ENCODE measurements at places on chromosomes 11 and 22. TPM values are rescaled to one million over a fixed set of nuclear protein-coding genes. Genes with fewer than 3 reads are reported as not detected.
A peak's percentile ranks its signal among the peaks of the same experiment; 100 is the strongest.

DNA sequence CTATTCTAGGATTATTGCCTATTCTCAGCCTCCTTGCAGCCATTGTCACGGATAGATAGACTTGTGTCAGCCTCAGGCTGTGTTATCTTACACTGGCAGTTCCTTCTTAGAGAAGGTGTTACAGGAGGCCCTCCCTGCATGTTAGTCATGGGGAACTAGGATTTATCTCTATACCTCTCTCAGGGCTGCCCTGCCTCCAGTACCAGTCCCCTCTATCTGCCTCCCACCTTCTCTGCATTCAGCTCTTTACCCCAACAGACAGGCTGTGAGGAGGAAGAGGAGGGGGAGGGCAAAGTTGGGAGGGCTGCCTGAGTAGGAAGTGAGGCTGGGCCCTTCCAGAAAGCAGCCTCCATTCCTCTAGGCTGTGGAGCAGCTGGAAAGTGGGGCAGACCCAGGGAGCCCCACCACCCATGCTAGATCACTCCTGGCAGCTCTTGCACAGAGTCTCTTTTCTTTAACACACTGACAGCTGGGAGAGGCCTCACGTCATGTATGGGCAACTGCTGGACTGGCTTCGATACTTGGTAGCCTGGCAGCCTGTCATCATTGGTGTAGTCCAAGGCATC, 2.9 kb upstream of the IL18BP start:
- DNase-seq = no peak

DNA sequence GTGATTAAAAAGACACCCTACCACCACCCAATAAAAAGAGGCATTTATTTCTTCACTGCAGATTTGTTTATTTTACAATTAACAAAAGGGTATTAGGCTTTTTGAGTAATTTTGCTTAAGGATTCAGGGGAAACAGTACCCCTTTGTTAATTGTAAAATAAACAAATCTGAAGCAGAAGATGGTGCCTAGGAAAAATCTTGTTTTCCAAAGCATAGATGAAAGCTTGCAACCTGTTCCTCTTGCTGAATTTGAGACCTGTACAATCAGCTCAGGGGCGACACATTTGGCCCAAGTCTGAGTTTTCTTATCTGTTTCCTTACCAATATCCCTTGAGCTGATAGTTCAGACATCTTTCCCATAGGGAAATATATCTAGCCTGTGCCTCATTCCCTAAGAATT, 171.9 kb downstream of the GRIA4 start:
- DNase-seq = no peak

- DNase-seq = no peak
These were observed 71.5 kb upstream of the TTC12 start for GRCh38 chr11:113242767-113243397.

Gene OR4X1
- not detected for total RNA-seq

Gene FGF4
- not detected for total RNA-seq

DNA sequence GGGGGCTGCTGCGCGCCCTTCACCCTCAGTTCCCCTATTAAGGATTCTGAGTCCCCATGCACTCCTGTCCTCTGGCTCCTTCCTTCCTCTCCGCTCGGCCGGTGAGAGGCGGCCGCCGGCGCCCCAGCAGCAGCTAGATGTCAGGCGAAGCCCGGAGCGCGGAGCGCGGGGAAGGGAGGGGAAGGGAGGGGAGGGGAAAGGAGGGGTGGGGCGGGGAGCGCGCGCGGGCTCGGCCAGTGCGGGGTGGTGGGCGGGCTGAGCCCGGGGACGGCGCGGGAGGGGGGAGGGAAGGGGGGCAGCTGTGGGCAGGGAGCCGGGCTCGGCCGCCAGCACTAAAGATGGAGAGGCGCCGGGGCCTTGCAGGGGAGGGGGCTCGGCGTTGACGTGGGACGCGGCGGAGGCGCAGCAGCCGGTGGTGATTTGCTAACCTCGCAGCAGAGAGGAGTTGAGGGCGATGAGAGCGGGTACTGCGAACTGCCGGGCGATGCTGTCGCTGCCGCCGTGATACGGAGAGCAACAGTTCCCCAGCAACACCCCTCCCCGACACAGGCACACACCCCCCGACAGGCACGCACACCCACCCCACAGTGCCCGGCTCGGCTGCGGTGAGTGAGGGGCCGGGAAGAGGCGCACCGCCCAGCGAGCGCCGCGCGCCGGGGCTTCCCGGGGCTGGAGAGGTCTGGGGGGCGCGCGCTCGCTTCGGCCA, at the start of gene ZBTB16:
Gene ZBTB16 (plus strand): TSS at position 434 of the 706 bp plus-strand sequence. CDS start 3,590 bp downstream, outside the sequence.
- DNase-seq = peak; percentile 90

Gene MS4A7
- 45.4 TPM for total RNA-seq

GRCh38 chr11:62931499-62932278, 10.5 kb upstream of the CHRM1 start:
- DNase-seq = no peak

Gene GALNT18
- total RNA-seq = 25.9 TPM

- no peak for DNase-seq
These were observed 6.1 kb upstream of the RFPL2 start for GRCh38 chr22:32211011-32211410.

DNA sequence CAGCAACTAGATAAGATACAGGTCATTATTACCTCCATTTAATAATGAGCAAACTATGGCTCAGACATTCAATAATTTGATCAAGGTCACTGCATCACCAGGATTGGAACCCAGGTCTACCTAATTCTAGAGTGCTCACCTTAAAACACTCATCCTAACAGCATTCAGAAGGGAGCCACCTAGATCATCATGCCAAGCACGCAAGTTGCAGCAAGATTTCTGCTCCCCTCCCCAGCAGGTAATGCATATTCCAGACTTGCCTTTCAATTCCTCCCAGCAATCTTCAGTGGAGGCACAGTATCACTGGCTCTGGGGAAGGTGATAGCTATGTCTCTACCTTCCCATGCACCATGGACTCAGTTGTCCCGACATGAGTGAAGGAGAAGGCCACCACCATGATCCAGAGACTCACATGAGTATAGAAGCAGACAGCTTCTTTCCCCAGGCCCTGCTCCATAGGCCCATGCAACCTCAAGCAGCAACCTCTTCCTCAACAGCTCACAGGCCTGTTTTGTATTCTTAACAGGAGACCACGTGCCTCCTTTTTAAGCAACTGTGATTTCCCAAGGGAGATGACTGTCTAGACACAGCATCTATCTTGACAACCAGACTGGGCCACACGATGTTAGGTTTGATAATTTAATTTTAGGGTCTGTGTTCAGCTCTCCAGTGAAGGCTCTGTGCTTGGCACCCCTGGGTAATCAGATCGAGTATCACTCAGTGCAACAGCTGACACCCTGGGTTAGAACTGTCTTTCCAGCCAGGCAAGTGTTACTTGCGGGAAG, 36.4 kb downstream of the RAB30 start:
- no peak for DNase-seq

- no peak for DNase-seq
These were observed 155.3 kb downstream of the MIAT start for GRCh38 chr22:26812731-26813130.

- no peak for DNase-seq
These were observed 907 bp upstream of the PHLDA2 start for GRCh38 chr11:2929950-2930703.

Gene OR2AT4
- not detected for total RNA-seq

- no peak for DNase-seq
These were observed 192.7 kb downstream of the C11orf91 start for GRCh38 chr11:33507967-33508366.

Gene TTC36
- total RNA-seq = 6.2 TPM

DNA sequence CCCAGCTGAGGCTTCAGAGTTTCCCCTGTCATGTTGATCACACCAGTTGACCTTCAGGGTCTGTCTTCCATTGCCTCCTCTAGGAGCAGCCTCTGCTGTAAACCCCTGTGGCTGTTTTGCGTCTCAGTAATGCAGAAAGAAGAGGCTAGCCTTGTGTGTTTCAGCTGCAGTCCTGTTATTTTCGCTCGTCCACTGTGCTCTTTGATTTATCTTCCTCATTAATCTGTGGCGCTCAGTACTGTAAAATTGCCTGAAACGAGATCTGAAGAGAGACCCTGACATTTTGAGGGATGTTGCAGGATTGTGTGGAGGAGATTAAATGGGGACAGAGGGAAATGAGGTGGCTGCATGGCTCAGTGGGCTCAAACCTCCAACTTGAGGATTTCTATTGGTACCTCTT, 163.7 kb downstream of the DBX1 start:
- DNase-seq = no peak

DNA sequence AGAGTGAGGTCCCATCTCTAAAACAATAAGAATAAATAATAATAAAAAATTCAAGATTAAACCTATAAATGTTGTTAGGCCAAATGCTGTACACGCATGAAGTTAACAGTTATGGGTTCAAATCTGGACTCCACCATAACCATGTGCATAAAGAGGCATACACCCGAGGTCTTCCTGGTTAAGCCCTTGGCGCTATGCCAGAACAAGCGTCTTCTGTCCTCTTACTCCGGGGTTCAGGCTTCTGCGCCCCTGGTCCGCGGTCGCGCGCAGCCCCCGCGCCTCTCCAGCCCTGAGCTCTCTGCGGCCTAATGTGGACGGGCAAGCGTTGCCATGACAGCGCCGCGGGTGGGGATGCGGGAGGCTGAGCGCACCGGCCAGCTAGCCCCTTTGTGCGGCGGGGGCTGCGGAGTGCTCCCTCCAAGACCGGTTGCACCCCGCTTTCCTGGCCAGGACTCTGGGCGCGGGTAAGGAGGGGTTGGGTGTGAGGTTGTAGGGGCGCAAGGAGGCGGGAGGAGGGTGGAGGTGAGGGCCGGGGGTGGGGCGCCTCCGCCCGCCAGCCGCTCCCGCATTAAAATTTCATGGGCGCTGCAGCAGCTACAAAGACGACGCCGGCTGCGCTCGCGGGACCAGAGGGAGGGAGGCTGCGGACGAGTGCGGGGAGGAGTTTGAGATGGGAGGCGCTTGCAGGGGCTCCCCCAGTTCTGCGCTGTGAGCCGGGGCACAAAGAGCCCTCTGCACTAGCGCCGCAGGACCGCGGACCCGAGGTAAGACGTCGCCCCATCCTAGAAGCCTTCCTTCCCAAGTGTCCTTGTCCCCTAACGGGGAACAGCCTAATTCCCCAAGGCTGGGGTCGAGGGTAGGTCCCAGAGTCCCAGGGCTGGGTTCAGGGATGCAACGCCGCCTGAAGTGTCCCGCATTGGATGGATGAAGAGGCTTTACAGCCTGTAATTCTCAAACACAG, at the start of gene MIAT:
Gene MIAT (plus strand): TSS at position 698 of the 961 bp plus-strand sequence.
- no peak for DNase-seq

- DNase-seq = no peak
These were observed 1.4 kb upstream of the RGL4 start for GRCh38 chr22:23689414-23689813.

- DNase-seq = no peak
These were observed 16.9 kb downstream of the DHCR7 start for GRCh38 chr11:71431271-71431670.

- no peak for DNase-seq
These were observed 44.7 kb downstream of the GAB4 start for GRCh38 chr22:16963189-16963945.

Gene INS
- not detected for total RNA-seq

DNA sequence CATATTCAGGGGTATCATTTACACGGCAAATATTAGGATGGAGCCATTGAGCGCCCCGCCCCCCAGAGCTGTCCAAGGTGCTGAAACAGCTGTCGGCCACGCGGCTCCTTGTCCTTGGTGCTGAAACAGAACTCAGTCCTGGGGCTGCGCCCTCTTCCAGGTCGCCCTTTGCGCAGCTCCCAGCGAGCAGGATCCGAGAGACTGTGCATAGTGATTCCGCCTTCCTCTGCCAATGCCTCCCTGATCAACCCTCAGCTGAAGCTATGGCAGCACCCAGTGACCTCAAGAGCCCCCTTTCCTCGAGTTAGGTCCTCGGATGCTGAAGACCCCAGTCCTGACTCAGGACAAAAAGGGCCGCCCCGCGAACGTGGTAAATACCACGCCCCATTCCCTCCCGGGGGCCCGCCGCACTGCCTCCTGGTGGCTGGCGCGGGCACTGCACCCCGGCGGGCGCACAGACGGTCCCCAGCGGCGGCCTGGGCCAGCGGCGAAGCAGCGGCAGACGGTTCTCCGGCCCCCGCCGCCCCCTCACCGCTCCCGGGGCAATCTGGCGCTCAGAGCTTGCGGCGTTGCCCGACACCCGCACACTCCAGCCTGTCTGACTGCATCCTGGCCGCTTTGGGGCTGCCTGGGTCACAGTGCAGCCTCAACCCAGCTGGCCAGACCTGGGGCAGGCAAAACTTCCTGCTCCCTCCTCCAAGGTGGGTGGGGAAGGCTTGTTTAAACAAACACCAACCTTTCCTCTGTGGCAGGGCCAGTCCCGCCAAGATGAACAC, 13.4 kb downstream of the SYT7 start:
- DNase-seq = peak; percentile 62

DNA sequence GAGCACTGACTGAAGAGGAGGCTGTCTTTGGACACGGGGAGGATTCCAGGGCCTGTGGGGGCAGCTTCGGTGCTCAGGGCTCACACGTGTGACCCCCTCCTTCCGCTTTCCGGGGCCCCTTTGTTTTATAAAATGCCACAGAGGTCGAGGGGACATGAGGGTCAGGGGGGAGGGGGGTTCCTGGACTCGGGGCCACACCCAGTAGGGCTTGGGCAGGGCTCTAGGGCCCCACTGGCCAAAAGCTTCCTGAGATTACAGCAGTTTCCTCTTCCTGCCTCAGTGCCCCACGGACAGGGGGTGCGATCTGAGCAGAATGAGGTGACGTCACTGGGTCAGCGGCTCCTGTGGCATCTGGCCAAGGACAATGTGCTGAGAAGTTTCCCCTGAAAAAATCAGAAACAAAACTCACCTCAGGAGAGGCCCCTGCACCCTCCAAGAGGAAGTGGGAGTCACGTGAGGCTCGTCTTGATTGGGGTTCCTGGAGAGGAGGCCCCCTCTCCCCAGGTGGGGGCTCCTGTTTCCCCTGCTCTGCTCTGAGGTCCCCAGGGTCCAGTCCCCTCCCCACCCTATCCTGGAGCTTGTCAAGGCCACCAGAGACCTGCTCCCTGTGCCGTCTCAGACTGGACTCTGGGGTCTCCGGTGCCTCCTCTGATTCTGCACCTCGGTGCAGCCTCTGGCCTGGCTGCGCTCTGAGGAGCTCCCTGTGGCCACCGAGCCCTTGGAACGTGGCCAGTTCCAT, 6.4 kb upstream of the IFITM3 start:
- DNase-seq = no peak

Data from breast epithelium (tissue), 4 donors.